ENCODE measurements at places on chromosomes 12 and 14.

DNA sequence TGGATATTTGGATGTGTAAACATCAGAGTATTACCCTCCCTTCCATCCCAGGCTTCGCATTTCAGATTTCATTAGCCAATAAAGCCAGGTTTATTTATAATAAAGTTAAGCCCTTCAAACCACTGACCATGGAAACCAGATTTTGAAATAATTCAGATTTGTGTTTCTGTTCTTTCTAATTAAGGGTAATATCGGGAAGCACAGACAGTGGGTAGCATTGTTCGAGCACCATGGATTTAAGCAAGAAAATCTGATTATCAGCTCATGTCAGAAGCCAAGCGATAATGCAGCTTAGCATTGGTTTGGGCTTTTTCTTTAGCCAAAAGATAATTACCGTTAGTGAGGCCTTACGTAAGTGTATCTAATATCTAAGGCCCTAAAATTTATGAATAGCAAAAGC is 116.1 kb downstream of the C12orf42 start:
- no peak for DNase-seq

DNA sequence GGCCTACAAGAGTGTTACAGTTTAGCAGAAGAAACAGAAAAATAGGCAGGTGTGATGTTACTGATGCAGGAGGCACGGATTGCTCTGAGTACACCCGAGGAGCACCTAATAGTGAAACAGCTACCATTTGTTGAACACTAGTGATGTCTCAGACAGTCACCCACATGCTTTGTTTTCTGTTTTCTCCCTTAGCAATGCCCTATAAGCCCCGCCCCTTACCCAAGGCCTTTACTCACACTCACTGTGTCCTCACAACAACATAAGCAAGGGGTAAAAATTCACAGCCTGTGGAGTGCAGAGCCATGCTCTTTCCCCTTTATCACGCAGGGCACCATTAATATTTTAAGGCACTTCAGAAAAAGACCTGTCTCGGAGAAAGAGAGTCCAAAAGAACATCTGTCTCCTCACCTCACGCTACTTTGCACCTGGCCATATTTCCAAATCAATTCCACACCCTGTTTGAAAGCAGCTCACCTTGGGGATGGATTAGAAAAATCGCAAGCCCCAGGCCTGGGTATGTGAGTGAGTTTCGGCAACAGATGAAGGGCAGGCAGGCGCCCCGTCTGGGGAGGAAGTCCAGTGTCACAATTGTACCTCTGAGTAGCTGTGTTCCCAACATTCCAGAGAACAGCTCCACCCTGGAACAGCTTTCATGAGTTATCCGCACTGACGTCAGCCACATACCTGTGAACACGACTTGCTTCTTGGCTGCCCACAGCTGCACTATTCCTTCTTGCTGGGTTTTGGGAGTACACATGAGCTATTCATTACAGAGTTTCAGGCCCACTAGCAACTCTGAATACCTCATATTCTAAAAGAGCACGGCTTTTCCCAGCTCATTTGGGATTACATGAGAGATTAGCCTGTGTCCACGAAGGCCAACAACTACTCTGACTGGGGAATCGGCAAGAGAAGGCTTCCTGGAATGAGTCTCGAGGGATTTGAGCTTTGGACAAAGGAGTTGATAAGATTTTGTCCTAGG is 26.0 kb downstream of the MAPK1IP1L start:
- peak; percentile 99 for DNase-seq

DNA sequence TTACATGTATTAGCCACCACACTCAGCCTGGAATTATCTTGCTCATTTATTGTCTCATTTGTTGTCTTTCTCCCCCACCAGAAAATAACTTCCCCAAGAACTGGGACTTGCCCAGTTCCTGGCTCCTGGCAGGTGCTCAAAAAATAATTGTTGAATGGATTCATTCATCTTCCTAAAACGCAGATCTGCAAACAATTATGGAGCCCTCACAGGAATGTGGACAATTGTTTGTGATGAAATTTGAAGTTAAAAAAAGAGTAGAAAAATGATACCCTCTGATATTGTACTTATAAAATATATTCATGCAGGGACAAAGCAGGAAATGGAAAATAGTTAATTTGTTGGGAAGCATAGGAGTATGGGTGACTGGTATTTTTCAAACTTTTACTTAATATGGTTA is 60.7 kb upstream of the MAP1LC3B2 start:
- no peak for DNase-seq

GRCh38 chr14:41642789-41643188 is 36.1 kb downstream of the LRFN5 start:
- no peak for DNase-seq

DNA sequence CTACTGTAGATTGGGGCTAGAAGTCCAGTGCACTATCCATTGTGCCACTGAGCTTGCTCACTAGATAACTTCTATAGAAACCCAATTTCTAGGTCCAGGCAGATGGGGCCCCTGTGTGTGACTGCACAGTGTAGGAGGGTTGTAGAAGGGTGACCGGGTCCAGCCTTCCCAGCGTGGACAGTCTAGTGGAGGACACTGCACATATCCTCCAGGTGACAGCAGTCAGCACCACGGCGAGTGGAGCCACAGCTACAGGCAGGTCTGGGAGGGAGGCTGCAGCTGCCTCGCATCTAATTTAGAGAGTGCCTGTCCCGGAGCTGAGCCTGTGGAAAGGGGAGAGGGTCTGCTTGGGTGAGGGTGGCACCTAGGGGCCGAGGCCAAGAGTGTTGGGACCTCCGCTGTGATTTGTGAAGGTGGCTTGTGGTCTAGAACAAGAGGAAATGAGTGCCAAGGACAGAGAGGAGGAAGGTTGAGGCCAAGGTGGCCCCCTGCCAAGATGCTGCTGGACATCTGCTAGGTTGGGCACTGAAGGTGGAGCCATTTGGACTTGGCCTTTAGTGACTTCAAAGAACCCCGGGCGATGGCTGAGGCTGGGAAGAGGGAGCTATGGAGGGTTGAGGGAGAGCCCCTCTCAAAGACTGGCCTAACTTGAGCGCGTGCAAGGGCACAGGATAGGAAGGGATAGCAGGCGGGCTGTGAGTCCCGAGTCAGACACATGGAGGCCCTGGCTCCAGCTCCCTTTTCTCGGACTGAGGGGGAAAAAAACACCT is 46.0 kb upstream of the TRAF3 start:
- DNase-seq: no peak
